ENCODE measurements at places on chromosomes 4 and X.

DNA sequence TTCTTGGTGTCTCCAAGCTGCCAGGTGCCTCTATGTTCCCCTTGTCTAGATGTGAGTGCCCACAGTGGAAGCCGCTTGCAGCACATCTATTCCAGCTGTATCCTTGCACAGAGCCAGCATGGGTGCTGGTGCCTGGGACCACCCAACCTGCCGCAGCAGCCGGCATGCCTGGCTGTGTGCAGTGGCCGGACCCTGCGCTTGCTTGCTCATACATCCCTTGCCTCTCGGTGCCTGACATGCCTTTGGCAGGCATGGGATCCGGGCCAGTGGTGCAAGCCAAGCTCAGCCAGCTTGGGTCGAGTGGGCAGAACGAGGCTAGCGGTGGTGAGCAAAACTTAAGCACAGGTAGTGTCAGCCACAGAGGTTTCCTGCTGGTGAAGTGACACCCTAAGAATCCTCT lies 355.1 kb downstream of the TLL1 start:
- no peak for DNase-seq

DNA sequence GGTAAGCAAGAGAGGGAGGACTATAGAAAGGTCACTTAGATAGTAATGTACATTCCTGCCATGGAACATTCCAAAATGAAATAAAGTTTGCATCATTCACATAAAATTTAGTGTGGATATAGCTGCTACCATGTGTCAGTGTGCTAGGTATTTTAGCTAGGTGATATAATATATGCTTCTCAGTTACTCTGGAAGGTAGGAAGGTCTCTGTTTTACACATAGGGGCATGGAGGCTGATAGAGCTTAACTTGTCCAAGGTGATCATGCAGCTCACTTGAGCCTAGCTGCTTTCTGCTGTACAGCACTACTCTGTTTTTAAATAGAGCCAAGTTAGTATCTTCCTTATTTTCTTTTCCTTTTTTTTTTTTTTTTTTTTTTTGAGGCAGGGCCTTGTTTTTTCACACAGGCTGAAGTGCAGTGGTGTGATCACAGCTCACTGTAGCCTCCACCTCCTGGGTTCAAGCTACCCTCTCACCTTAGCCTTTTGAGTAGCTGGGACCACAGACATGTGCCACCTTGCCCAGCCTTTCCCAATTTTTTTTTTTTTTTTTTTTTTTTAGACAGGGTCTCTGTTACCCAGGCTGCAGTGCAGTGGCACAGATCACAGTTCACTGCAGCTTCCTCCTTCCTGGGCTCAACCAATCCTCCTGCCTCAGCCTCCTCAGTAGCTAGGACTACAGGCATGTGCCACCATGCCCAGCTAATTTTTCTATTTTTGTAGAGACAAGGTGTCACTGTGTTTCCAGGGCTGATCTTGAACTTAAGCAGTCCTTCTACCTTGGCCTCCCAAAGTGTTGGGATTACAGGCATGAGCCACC lies 10.4 kb downstream of the AFF1 start:
- DNase-seq, result no peak

- DNase-seq, result peak; percentile 43
These were observed 626.7 kb upstream of the BOD1L1 start for GRCh38 chr4:14254252-14254651.

DNA sequence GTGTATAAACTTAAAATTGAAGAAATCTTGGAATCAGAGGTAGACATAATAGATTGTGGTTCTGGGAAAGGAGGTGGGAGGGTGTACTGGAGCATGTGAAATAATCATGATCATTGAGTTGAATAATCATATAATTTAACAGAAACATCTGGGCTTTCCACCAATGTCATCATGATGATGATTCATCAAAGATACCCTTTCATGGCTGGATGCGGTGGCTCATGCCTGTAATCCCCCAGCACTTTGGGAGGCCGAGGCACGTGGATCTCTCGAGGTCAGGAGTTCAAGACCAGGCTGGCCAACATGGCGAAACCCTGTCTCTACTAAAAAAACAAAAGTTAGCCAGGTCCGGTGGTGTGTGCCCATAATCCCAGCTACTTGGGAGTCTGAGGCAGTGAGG lies 6.7 kb upstream of the RUFY3 start:
- no peak for DNase-seq

DNA sequence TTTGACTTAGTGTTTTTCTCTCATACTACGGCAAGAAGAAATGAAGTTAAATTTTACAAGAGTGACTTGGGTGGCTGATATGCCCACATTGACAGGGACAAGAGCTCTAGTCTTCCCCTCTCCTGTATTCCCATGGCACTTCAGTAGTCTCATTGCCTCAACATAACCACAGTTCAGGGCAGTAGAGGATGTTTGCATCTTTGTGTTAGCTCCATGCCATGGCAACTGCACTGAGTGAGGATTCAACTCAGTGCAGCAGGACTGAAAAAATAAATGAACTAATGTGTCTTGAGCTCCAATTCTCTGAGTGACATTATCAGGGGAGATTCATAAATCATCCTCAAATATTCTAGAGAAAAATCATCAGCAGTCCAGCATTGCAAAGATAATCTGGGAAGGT lies 78.8 kb downstream of the TET2 start:
- no peak for DNase-seq

DNA sequence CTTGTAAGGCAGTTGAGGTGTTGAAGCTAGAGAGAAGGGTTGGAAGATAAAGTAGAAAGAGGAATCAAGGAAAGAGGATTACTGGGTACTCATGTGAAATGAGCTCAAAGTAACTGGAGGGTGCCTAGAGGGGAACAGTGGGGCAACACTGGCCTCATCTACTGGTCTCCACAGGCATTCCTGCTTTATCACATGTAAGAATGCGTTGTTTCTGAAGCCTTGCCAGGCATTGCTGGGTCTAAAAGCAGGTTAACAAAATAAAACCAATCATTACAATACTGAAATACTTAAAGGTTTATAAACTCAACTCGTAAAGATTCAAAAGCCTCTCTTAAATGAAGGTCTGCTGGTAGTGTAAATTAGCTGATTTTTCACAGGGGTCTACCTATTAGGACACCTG lies 96.0 kb downstream of the FANCB start:
- no peak for DNase-seq

- DNase-seq, result no peak
These were observed 1227.8 kb downstream of the FAM133A start for GRCh38 chrX:94901849-94902248.

- DNase-seq, result no peak
These were observed 233.0 kb upstream of the CLNK start for GRCh38 chr4:10917566-10917965.

- DNase-seq, result no peak
These were observed 119.2 kb downstream of the RAPGEF2 start for GRCh38 chr4:159222043-159222552.

GRCh38 chr4:171954650-171955049 lies 141.4 kb downstream of the GALNTL6 start:
- no peak for DNase-seq

GRCh38 chr4:56821381-56822243 lies at the start of gene SPINK2:
TSS of gene SPINK2 (minus strand) at chr4:56821701. CDS start at chr4:56821662, 39 bp downstream.
- peak; percentile 45 for DNase-seq

GRCh38 chr4:85527815-85528214 lies 52.9 kb downstream of the ARHGAP24 start:
- DNase-seq, result no peak

DNA sequence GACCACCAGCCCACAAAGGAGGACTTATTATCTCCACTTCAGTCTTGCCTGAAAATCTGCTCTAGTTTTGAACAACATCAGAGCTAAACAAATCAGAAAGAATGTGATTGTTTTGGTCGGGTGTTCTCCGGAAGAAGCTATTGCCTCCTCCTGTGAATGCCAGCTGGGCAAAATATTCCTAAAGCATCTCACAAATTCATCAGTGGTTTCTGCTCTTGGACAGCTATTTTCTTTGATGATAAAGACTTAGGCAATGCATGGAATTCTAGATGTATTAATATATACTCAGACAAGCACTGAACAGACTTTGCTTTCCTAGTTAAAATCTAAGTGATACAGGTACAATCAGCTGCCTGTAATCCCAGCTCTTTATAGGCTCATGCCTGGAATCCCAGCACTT lies 71.8 kb downstream of the ASMT start:
- DNase-seq, result no peak

- DNase-seq, result no peak
These were observed 130.7 kb upstream of the GPRIN3 start for GRCh38 chr4:89438102-89438831.

GRCh38 chr4:113071274-113071673 lies 21.8 kb downstream of the ANK2 start:
- DNase-seq, result no peak

GRCh38 chr4:88991746-88992145 lies 65.2 kb downstream of the FAM13A start:
- no peak for DNase-seq

GRCh38 chr4:90597927-90598326 lies 470.7 kb downstream of the CCSER1 start:
- DNase-seq, result no peak

DNA sequence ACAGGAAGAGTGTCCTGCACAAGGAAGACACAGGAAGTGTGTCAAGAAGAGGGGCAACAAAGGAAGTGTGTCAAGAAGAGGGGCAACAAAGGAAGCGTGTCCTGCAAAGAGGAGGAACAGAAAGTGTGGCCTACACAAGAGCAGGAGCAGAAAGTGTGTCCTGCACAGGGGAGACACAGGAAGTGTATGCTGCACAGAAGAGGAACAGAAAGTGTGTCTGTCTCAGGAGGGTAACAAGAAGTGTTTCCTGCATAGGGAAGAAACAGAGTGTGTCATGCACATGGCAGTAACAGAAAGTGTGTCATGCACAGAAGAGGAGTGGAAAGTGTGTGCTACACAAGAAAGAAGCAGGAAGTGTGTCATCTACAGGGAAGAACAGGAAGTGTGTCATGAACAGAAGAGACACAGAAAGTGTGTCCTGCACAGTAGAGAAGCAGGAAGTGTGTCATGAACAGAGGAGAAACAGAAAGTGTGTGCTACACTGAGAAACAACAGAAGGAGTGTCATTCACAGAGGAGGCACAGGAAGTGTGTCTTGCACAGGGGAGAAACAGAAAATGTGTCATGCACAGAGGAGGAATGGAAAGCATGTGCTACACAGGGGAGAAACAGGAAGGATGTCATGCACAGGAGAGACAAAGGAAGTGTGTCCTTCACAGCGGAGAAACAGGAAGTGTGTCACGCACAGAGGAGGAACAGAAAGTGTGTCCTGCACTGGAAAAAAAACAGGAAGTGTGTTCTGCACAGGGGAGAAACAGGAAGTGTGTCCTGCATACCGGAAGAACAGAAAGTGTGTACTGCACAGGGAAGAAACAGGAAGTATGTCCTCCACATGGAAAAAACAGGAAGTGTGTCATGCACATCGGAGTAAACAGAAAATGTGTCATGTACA lies 526.4 kb upstream of the PRKX start:
- no peak for DNase-seq

GRCh38 chr4:4289055-4289454 lies 899 bp downstream of the LYAR start:
- no peak for DNase-seq

GRCh38 chr4:76546327-76546726 lies 111.3 kb downstream of the SHROOM3 start:
- no peak for DNase-seq

DNA sequence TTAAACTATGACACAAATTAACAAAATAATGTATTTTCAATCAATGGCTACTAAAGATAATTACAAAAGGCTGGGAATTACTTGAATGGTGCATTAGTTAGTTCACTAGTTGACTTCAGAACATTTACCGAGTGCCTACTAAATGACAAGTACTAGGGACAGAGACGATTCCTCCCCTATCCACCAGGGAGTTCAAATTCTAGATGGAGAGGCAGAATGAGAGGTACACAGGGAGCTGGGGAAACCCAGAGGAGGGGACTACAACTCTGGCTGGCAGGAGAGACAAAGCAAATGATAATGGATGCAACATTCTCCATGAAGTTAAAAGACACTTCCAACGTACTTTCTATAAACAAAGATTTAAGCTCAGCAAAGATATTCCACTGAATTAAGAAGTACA lies 43.1 kb upstream of the MCF2 start:
- DNase-seq, result no peak

- no peak for DNase-seq
These were observed 32.2 kb upstream of the XPNPEP2 start for GRCh38 chrX:129706400-129707072.

GRCh38 chr4:6222761-6223292 lies 22.5 kb upstream of the JAKMIP1 start:
- no peak for DNase-seq

DNA sequence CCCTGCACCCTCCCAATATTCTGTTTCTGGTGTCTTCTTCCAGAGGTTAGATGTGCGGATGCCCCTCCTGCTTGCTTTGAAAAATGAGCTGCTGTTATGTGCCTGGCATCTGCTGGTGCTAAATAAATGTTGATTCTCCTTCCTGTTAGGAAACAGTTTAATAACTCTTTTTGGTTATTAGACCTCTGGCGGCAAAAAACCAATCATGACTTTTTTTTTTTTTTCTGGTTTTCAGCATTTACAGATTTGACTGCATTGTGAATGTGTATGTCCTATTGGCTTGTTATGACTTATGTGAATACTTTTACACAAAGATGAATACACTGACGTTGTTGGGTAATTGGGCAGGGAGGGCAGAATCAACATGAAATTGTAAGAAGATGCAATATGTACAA lies 13.6 kb upstream of the TMEM156 start:
- DNase-seq, result no peak

- no peak for DNase-seq
These were observed 9.9 kb downstream of the TMSB4X start for GRCh38 chrX:12984603-12985319.

DNA sequence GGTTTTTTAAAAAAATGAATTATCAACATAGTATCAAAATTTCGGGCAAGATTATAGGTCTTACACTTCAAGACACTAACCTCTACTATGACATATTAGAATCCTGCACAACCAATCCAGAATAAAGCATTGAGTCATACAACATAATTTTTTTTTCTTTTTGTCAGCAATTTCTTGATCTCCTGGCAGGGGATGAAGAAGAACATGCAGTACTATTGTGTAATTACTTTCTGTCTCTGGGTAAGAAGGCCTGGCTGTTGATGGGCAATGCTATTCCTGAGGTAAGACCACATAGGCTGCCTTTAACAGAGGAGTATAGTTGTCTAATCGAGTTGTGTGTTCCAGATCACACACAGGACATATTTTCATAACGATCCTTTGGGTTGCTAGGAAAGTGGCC lies 67.5 kb downstream of the FBXL5 start:
- no peak for DNase-seq

GRCh38 chr4:82629238-82630000 lies 67.6 kb upstream of the TMEM150C start:
- no peak for DNase-seq

GRCh38 chrX:130652824-130653578 lies 250.0 kb downstream of the ENOX2 start:
- DNase-seq, result no peak

DNA sequence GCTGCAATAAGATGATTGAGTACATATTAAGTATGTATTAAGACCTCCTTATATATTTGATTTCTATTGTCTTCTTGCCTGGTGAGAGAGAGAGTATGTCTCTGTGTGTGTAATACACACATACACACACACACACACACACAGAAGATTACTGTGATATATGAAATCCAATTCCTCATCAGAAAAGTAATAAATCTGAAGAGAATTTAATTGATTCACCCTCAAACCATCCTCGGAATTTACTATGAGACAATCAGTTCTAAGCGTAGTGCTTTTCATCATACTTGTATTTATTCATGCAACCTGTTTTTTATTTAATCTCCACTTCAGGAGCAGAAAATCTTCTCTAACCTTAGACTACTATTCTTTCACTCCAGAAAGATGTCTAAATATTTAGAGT lies 62.3 kb upstream of the TLL1 start:
- DNase-seq, result no peak

GRCh38 chrX:130758072-130758471 lies 144.9 kb downstream of the ENOX2 start:
- DNase-seq, result no peak
